SK-N-SH (cell line): ENCODE measurements at places on chromosomes 4 and X. TPM values are rescaled to one million over a fixed set of nuclear protein-coding genes. Genes with fewer than 3 reads are reported as not detected.

DNA sequence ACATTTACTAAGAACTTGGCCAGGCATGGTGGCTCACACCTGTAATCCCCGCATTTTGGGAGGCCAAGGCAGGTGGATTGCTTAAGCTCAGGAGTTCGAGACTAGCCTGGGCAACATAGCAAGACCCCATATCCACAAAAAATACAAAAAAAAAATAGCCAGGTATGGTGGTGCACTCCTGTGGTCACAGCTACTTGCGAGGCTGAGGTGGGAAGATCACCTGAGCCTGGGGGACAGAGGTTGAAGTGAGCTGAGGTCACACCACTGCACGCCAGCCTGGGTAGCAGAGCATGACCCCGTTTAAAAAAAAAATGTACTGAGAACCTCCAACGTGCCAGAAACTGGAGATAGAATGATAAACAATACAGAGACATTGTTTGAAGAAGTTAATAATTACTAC, 8.0 kb downstream of the OPRPN start:
- no peak for DNase-seq

The MAGEA2 gene
- polyA plus RNA-seq = 55.9 and 66.3 TPM in 2 replicates

The ADH1B gene
- polyA plus RNA-seq = not detected in 2 replicates

The SLC2A9 gene
- not detected in 2 replicates for polyA plus RNA-seq

DNA sequence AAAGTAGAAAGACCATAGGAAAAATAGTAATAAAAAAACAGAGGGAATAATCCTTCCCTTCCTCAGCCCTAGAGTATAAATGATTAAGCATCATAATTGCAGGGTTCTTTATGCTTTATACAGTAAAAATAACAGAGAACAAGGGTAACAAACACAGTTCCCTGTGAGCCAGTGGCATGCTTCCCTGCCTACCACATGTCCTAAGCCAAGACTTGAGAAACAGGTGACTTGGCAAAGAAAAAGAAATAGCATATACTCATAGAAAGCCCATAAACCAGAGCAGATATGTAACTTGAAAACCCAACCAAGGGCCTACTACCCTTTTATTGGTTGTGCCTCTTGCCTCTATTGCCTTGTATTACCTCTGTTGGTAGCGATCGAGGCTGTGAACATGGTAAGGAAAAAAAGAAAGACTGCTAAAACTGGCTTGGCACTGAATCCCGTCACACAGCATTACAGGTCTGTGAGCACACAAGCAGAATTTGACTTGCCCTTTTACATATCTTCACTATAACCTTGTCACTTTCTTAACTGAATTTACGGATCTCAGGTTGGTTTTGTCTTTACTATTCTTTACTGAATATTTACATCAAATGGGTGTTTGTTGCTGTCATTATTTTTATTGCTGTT, 30.9 kb upstream of the MYOZ2 start:
- DNase-seq = no peak

The RAB41 gene
- polyA plus RNA-seq = not detected in 2 replicates

- peak; percentile 55 for DNase-seq
Measured at GRCh38 chrX:110146521-110146920, 143.6 kb downstream of the TMEM164 start.

GRCh38 chrX:66016905-66017658, 22.8 kb downstream of the VSIG4 start:
- no peak for DNase-seq

DNA sequence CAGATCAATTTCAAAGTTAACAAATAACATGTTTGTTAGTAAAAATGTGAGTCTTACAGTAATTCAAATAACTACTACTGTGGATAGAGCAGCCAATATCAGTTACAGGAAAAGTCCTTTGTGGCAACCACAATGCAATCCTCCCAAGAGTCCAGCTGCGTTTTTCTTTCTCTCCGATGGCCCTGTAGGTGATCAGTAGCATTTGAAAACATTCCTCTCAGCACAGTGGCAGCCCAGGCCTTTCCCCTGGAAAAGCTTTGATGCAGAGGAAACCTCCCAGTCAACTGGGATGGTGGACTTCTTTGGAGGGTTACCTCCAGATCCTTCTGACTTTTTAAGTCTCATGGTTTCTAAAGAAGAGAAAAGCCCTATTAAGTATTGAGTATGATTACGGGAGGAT, 18.0 kb upstream of the PDZD4 start:
- no peak for DNase-seq

The NPY1R gene
- not detected in 2 replicates for polyA plus RNA-seq

DNA sequence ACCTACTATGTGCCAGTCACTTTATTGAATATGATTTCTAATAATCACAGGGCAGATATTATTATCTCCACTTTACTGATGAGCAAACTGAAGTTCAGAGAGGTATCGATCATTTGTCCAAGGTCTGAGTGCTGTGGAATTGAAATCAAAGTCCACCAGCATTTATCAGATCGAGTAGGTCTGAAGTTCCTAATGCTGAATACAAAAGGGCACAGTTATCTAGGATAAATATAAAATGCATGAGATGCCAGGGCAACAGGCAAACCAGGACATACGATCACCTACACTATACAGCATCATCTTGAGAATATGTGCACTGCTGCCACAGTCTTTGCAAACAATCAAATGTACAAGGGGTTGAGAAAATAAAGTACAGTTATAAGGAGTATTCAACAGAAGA, 57.2 kb upstream of the SH3RF1 start:
- DNase-seq = no peak
